ENCODE measurements at places on chromosomes 5 and 9.
A peak's percentile ranks its signal among the peaks of the same experiment; 100 is the strongest.

DNA sequence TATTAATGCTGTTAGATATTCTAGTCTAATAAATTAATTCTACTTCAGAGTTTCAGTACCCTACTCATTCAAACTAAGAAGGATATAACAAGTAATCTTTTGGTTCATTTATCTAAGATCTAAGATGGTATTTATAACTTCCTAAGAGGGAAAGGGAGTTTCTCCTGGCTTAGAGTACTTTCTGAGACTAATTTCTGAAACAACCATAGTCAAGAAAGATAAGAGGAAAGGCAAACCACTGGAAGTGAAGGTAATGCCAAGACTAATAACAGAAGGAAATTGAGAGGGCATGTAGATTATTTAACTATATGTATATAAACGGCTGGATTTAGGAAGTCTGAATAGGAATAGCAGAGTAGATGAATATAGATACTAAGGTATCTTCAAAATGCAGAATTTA is 112.4 kb upstream of the ACOT12 start:
- DNase-seq, result no peak

DNA sequence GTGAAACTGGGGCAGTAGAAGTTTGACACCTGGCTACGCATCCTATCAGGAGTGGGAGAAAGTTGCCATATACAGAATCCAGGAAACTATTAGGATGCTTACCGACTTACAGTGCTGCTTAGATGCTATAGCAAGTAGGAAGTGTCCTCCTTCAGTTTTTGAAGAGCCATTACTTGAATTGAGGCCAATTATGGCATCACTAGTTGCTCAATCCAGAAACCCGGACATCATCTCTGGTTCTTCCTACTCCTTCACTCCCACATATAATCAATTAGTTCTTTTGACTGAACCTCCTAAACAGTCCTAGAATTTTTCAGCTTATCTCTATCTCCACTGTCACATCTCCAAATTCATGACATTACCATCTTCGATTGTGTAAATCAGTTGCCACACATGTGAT is 41.8 kb upstream of the UGCG start:
- no peak for DNase-seq

GRCh38 chr5:141234109-141234667 is 11.0 kb upstream of the PCDHB15 start:
- no peak for DNase-seq

GRCh38 chr5:139660923-139661814 is 13.0 kb downstream of the CXXC5 start:
- DNase-seq, result peak; percentile 95

- DNase-seq, result no peak
These were observed 97.5 kb upstream of the RPS23 start for GRCh38 chr5:82375488-82376244.

- no peak for DNase-seq
These were observed 128.9 kb downstream of the ERCC6L2 start for GRCh38 chr9:96004379-96004778.

GRCh38 chr9:65409471-65409980 is 124.5 kb upstream of the FOXD4L5 start:
- no peak for DNase-seq

GRCh38 chr5:167280111-167280510 is 1011.3 kb upstream of the WWC1 start:
- DNase-seq, result no peak

DNA sequence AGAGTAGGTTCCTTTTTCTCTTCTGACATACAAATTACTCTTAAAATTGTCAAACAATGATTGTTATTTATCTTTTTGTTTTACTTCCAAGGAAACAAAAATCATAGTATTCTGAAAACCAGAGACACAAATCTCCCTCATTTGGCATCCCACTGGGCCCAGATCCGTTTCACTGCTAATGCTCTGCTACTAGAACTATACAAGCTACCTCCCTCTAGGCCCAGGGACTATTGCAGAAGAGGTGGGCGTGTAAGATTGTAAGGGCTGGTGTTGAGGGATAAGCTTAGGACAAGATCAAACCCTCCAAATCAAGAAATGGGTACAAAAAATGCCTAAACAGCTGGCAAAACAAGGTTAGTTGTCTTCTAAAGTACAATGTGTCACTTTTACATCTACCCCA is 928.9 kb upstream of the CDH10 start:
- DNase-seq, result no peak

DNA sequence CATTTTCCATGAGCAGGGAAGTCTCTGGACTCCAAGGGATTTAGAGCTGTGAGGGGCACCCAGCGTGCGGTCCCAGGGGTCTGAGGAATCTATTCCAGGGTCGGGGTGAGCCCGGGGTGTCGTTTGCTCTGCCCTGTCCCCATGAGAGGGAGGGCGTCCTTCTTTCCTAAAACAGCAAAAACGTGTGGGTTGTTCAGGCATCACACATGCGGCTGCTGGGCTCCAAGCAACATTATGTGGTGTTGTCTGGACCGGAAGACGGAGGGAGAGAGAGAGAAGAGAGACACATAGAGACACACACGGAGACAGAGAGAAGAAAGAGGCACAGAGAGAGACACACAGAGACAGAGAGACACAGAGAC is 42.7 kb upstream of the COL5A1 start:
- no peak for DNase-seq

- DNase-seq, result no peak
These were observed 1032.6 kb downstream of the CDH12 start for GRCh38 chr5:21820527-21820926.

DNA sequence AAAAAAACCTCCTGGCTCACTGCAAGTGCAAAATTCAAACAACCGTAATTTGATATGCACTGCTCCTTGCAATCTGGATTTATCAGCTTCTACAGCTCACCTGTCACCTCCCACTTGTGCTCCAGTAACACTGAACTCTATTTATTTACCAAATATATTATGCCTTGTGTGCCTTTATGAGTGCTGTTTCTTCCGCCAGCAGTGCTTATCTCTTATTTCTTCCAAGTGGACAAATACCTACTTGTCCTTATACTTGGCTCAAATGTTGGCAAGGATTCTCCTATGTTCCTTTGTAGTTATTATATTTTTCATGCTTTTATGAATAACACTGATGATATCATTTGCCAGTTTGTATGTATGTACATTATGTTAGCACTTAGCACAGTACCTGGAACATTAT is 145.7 kb upstream of the ARRDC3 start:
- no peak for DNase-seq

GRCh38 chr5:163807781-163808180 is 302.4 kb downstream of the MAT2B start:
- DNase-seq, result no peak

DNA sequence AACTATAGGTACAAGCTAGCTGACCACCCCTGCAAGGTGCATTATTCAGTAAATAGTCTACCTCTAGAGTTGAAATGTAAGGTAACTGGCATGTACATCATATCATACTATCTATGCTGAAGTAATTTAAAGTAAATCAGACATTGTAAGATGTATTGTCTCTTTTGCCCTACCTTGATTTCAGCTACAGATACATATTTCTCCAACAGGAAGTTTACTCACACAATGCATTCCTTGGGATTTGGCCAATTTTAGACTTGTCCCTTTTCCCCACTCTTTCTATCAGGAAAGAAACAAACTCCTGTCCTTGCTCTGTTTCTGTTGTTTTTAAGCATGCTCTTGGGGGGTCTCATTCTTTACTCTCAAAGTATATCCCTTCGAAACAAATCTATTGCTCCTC is 58.5 kb upstream of the TSLP start:
- no peak for DNase-seq

- no peak for DNase-seq
These were observed 4.5 kb downstream of the LRRTM2 start for GRCh38 chr5:138870611-138871010.

DNA sequence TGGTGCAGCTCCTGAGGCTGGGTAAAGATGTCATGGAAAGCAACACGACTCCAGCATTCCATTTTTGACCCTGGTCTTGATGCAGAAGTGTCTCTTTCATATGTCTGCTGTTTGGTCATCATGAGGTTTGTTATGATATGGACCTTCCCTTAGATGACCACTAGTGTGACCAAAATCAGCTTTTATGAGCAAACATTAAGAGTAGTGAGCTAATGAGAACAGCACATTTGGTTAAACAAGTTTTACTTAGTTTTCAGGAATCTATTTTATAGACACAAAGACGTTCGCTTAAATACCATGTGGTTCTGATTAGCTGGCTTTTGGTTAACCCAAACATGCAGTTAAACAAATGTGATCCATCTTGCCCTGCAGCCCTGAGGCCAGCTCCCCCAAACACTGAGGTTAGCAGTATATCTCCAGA is 56.7 kb upstream of the ACTBL2 start:
- no peak for DNase-seq

- DNase-seq, result no peak
These were observed 14.4 kb upstream of the CEP78 start for GRCh38 chr9:78221425-78221824.

DNA sequence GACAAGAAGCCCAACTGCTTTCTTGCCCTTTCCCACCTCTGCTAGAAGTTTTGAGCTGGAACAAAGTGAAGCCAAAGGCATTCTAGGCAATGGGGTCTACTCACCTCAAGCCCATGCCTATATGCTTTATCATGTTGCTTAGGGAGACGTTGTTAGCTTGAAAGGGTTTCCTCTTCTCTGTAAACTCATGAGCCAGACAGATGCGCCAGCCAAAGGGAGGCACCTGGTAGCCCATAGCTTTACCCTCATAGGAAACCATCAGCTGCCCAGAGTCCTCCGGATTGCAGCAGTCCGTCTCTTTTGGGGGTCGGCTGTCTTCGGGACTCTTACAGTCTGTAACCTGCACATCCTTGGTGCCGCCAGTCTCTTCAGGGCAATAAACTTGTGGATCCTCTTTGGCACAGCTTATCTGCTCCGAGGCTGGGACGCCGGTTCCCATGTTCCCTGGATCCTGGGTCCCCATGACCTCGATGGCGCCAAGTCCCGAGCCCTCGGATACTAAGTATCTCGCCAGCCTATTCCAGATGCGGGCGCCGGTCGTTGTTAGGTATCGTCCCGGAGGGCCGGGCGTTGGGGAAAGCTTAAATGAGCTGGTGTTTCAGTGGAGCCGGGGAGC is 678 bp downstream of the GBA2 start:
- no peak for DNase-seq

DNA sequence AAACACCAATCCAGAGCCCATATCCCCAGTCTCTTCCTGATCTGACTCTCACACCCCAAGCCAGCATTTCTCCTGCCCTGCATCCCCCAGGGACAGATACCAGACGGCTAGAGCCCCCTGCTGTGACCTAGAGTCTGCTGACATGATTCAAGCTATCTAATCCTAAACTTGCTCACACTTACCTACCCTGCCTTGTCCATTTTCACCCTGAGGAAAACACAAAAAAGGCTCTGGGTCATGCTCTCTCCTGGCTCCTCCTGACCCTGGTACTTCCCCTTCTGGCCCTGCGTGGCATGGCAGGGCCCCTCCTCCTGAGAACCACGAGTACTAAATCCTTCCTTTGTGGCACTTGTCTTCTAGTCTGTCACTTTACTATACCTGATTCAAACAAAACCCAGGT is 2.8 kb upstream of the ARRDC1 start:
- no peak for DNase-seq

DNA sequence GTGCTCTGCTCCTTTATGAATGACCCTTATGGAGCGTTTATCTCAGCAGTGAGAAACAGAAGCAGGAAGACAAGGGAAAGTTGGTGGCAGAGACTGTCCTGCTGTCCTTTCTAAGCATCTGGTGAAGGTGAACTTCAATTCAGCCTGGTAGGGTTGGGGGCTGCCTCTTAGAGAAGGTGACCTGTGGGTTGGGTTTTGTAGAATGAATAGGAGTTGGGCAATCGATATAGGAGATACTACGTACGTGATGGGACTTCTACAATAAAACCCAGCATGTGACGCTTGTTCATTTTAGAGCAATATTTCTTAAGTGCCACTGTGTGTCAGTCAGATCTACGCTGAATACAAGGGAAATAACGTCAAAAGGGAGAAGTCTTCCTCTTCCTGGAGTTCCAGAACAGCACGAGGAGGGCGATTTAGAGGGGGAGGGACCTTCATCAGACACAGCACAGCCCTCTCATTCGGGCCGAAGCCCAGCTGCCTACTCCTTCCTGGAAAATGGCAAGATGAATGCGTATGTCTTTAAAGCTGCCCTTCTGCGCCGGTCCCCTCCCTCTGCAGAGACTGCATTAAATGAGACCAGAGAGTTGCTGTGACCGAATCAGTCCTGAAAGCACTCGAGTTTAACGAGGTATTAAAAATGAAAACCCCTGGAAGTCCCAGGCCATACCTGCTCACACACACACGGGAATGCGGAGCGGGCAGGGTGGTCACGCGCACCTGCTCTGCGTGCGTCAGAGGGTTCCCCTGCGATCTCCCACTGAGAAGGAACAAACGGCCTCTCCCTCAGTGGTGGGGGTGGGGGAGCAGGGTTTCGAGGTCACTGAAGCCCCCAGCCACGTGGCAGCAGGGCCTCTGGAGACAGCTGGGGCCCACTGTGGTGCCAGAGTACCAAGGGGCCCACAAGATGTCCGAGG is 85.3 kb upstream of the SARDH start:
- no peak for DNase-seq

- DNase-seq, result no peak
These were observed 504.4 kb upstream of the WWC1 start for GRCh38 chr5:167786871-167787578.

DNA sequence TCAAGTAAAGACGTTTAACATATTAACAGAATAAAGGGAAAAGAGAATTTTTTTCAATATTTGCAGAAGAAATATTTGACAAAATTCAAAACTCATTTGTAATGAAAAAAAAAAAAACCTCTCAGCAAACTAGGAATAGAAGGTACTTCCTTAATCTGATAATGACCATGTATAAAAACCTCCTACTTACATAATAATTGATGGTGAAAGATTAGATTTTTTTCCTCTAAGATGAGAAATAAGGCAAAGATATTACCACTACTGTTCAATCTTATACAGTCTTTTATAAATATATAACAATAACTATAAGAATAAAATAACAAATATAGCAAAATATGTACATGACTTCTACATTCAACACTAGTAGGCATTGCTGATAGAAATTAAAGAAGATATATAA is 424.6 kb upstream of the KLF4 start:
- DNase-seq, result no peak

DNA sequence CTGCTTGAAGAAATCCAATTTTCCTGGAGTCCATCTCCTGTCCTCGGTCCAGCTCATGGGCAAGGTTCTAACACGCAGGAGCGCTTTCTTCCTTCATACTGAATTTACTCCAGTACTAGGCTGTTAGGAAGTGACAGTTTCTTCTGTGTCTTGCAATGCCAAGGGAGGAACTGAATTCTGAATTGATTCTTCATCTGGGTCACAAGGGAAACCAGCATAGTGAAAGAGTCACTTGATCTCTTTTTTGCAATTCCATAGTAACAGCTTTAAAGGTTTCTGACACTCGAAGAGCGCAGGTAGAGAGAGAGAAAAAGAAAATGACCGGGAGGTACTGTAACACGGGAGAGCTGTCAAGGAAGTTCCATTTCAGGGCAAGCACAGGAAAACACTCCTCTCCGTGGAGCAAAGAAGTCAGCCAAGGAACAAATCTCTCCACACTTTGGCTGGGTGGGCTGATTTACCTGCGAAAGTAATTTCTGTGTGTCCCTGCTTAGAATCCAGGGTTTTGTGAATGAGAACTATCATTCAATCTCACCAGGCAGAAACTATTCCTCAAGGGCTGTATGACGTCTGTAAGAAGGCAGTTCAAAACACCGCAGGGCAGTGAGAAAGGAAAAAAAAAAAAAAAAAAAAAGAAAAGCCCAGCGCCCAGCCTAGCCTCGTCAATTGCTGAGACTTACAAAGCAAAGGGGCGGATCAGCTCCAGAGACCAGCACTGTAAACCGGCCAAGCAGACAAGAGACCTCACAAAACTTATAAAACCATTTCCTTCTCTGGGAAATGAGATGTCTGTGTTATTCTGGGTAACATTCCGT is 617.8 kb downstream of the PDE4D start:
- DNase-seq, result peak; percentile 27
